ENCODE measurements at places on chromosomes 2 and 18.

GRCh38 chr2:9365498-9366019 lies 57.8 kb downstream of the ITGB1BP1 start:
- DNase-seq = no peak

GRCh38 chr2:210899131-210899530 lies 342.7 kb downstream of the CPS1 start:
- no peak for DNase-seq

DNA sequence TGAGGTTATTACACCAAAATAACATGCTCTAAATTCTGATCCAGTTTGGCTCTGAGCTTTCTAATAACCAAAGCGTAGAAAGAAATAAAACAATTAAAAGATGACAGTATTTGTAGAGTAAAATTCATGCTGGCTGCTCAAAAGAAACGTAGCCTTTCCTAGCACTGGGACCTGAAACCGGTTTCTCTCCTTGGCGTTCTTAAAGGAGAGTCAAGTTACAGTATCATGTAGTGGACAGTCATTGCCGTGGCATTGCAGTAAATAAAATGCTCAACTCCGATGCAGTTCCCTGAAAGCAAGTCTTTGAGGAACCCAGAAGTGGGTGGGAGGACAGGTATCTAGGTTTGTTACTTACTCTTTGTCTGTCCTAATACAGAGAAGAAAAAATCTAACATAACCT lies 52.7 kb upstream of the ITM2C start:
- no peak for DNase-seq

- no peak for DNase-seq
These were observed at the start of gene DPYSL5 for GRCh38 chr2:26847655-26848335. Gene DPYSL5, plus strand, starts transcription at chr2:26848132. Its CDS starts 50,368 bp downstream, at chr2:26898500.

GRCh38 chr2:193668557-193669323 lies 1474.0 kb upstream of the TMEFF2 start:
- DNase-seq = no peak

DNA sequence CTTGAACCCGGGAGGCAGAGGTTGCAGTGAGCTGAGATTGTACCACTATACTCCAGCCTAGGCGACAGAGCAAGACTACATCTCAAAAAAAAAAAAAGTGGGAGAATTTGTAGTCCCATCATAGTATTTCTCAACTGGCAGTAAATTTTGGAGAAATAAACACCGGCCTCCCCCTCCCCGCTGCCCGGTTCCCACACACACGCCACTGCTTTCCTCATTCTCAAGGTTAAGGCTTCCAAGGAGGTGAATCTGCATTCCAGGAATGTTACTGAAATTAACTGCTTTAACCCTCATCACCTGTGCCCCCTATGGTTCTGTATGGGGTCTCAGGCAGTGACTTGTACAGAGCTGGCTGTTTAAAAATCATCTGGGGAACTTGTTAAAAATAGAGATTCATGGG lies 49.9 kb downstream of the MRPL35 start:
- no peak for DNase-seq

DNA sequence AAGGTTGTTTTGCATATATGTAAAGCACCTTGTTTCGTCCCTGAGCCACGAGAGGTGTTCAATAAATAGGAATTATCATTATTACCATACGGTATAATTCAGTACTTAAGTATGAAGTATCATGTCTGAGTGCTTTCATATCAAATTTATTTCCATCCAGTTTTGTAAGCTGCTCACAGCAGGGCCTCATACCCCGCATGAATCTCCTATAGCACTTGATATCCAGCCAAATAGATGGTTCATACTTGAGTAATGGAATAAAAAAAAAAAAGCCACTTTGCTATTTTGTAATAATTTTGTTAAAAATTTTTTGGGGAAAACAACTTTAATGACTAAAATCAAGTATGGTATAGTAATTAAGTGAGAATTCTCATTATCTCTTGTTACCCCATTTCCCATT lies 160.8 kb upstream of the NOSTRIN start:
- no peak for DNase-seq

- no peak for DNase-seq
These were observed 58.7 kb downstream of the TMEM18 start for GRCh38 chr2:618422-618990.

GRCh38 chr2:104023306-104023705 lies 830.6 kb upstream of the POU3F3 start:
- DNase-seq = no peak

GRCh38 chr2:56018267-56018666 lies 94.7 kb upstream of the EFEMP1 start:
- DNase-seq = no peak

DNA sequence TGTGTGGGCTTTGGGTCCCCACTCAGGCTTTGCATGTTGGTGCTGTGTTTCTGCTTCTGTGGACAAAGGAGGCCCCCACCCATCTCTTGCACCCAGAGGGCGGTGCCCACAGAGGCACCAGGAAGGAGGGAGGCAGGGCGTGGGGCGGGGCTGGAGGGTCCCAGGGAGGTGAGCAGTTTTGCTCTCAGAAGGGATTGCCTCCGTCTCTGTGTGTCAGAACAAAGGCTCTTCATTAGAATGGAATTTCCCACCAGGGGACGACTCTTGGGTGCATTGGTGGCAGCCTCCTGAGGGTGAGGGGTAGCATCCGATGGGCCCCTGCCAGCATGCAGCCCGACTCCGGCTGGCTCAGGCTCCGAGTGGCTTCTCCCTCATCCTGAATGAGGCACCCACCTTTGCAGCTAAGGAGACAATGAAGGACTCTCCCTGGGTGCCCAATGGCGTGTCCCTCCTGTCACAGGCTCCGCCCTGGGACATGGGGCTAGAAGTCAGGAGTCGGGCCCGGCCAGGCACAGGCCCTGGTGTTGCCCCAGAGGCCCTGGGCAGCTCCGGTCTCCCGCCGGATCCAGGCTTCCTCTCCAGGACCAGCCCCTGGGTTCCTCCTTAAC lies 7.0 kb upstream of the ERFE start:
- DNase-seq = no peak

DNA sequence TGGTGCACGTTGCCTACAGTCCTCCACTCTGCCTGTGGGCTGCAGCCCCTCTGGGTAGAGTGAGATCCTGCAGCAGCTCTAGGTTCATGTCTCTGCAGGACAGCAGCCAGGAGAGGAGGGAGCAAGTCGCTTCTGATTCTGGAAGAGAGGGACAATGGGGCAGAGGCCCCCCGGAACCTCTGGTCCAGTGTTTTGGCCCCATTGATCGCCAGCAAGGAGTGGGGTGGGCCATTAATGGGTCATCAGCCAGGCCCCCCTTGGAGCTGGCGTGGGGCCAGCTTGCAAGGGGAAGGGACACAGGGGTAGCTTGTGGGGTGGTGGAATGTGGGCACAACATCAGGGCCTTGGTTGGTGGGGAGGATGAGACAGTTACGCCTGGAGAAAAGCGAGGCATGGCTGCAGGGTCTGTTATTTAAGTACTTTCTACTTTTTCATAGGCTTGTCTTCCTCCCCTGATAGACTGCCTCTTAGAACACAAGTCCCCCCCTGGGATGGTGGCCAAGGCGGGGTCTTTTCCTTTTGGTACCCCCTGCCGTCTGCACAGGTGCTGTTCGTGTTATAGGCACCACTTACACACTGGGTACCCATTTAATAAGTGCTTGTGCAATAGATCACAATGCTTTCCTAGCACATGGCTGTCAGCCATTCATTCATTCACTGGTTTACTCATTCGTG lies 44.6 kb downstream of the INHBB start:
- DNase-seq = no peak

DNA sequence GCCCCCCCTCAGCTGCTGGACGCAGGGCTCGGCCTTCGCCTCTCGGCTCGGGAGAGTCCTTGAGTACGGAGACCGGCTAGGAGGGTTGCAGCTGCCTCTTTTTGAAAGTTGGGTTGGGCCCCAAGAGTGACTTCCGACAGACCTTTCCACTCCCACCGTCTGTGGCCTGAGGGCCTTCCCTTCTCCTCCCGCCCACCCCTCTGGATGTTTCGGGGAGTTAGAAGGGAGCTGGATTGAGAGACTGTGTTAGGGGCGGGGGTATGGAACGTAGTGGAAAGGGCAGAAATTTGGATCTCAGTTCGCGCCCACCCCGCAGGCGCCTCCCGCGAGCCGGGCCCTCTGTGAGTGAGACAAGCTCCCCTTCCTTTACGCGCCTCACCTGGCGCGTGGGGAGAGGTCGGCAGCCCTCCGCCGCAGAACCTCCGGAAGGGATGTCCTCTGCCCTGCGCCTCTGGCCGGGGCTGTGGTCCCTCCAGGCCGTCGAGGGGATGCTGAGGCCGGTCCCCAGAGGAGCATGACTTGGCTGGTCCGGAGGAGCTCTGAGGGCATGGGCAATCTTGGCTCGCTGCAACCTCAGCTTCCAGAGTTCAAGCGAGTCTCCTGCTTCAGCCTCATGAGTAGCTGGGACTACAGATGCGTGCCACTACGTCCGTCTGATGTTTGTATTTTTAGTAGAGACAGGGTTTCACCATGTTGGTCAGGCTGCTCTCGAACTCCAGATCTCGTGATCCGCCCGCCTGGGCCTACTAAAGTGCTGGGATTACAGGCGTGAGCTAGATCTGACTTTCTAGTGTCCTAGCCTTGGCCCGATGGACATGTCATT lies 15.9 kb downstream of the C2orf74 start:
- no peak for DNase-seq

DNA sequence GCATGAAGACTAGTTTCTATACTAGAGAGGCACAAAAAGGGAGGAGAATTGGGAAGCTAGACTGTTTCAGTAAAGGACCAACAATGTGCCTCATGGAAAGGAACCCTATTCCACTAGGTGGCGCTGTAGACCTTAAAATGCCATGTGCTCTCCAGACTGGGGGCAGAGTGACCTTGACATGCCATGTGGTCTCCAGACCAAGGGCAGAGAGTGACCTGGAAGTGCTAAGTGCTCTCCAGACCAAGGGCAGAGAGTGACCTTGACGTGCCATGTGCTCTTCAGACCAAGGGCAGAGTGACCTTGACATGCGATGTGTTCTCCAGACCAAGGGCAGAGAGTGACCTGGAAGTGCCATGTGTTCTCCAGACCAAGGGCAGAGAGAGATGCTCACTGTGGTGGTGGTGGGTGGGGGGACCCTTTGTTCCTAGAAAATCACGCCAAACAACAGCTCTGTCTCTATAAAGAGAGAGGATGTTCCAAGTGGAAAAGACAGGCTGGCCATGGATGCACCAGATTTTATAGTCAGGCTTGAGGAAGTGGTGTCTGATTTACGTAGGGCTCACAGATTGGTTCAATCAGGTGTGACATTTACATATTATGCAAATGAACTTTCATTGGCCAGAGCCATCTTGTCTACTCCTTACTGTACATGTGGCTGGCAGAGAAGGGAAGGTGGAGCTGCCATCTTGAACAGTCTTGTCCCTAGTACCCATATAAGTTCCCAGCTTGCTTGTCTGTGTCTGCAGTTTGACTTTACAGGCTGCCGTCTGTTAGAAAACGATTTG lies 344.0 kb upstream of the DDX18 start:
- no peak for DNase-seq

GRCh38 chr2:158457092-158457825 lies 507 bp downstream of the PKP4 start:
- no peak for DNase-seq

- no peak for DNase-seq
These were observed at the start of gene IL1R1 for GRCh38 chr2:102141970-102142828. Gene IL1R1, plus strand, starts transcription at chr2:102142746. Its CDS starts 14,979 bp downstream, at chr2:102157725.

- no peak for DNase-seq
These were observed 22.6 kb upstream of the DYTN start for GRCh38 chr2:206740800-206741199.

DNA sequence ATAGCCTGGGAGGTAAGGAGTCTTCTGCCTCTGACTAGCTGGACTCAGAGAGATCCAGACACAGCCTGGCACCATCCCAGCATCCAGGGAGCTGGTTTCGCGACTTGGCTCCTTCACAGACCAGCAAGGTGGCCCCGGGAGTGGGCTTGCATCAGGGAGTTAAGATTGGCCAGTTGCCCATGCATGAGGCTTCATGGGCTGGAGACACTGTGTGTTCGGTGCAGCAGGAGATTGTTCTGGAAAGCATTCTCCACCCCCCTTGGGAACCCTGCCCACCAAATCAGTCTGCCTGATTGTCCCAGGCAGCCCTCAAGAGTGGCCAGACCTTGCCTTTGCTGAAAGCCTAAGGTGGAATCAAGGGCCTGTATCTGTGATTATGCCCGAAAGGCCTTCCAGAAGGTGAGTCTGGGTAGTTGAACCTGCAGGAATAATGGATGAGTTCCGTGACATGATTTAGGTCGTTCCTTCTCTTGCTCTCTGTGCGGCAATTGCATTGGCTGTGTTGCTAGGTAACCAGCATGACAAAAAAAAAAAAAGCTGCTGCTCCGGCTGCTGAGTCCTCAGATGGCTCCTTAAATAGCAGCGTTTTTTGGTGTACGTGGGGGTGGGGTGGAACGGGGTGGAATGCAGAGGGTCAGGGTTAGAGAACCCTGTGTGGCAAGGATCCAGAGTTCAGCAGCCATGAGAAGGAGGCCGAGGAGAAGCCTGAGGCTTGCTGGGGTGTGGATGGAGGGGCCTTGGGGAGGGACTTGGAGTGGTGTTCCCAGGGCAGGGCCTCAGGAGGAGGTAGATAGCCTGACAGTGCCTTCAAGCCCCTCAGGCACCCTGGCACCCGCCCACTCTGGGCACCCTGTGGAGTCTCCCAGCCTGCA lies 93.0 kb upstream of the MCFD2 start:
- DNase-seq = no peak

DNA sequence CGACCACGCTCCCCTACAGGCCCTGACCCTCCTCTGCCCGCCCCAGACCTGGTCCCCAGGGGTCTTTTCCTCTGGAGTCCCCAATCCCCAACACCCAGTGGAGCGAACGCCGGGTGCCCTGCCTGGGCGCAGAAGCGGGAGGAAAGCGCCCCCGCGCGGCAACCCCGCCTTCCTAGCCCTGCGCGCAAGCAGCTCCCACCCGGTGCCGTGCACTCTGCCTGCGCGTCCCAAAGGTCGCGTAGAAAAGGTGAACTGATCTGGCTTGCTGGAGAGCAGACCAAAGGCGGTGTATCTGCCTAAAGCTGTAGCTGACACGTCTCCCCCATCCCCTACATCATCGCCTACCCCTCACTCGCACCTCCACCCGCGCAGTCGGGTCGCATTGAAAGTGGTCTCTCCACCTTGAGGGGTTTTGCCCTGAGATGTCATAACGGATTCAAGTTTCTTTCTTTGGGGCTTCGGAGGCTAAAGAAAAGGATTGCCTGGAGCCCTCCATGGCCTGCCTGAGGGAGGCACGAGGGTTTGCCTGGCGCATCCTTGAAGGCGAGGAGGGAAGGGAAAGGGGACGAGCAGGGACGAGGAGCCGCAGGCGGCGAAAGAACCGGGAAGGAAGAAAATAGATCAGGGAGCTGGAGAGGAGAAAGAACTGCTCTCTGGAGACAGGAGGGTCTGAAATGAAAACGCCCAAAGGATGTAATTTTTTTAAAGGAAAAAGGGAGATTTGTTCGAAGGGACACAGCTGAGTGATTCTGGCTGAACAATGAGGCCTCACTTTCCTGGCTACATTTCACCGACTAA lies 5.8 kb downstream of the GAD1 start:
- no peak for DNase-seq

DNA sequence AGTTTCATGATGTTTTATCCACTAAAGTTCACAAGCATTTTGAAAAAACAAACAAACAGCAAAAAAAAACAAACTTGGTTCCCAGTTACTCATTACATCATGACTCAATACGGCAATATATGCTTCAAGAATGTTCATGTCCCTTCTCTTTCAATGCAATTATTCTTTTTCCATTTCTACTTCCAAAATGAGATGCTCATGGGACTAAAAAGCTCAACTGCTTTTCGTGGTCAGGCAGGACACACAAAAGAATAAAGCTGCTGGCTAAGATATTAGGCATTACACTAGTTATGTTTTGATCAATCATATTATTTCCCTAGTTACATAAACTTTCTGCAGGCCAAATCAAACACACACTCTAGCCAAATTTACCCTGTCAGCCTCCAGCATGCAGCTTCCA lies 301.3 kb downstream of the EPHA4 start:
- DNase-seq = no peak

Data from stimulated activated CD8-positive, alpha-beta memory T cell treated with anti-CD3 and anti-CD28 coated beads, Interleukin-4, amount 100 ng/mL, for 1 hour (primary cell).